Ureter (tissue), 1 donor: ENCODE measurements at places on chromosomes 5 and 9. TPM values are rescaled to one million over a fixed set of nuclear protein-coding genes. Genes with fewer than 3 reads are reported as not detected.

Gene CAVIN4
- 0.52 TPM for total RNA-seq

DNA sequence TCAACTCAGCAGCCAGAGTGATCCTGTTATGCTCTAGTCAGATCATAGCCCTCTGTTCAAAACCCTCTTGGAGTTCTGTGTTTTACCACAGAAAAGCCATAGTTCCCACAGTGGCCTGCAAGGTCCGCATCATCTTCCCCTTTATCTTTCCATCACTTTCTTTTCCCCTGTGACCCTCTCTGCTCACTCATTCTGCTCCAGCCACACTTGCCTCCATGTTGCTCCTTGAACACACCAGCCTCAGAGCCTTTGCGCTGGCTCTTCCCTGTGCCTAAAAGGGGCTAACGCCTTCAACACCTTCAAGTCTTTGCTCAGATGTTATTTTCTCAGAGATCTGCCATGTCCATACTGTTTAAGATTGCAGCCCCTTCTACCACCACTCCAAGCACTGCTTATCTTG, 26.3 kb downstream of the CSF2 start:
- DNase-seq: no peak

DNA sequence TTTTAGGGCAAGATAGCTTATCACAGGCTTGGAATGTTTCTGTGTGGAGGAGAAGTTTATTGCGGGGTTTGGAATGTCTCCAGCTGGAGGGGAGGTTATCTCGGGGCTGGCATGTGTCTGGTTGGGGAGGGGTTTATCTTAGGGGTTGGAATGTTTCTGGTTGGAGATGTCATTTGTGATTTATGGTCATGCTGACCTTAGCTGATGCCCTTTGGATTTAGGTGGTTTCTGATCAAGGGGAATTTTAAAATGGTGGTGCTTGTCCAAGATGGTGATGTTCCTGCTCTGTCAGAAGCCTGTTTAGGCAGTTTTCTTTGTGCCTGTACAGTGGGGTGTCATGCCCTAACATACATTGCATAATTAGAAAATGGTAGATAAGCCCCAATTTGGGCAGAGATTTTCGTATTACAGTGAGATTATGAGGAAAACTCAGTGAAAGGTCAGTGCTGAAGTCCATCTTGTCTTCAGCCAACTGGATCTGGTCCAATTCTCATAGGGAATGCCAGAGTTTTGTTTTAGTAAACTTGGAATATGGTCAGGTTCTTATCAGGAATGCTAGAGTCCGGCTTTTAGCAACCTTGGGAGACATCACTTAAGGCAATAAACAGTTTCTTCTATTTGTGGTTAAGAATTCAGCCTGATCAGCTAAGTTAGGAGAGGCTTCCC, 14.3 kb downstream of the CDK20 start:
- no peak for DNase-seq

Gene RAB3C
- 5.8 TPM for total RNA-seq
